Neural crest cell (in vitro differentiated cells): ENCODE measurements at places on chromosomes 5 and 9. TPM values are rescaled to one million over a fixed set of nuclear protein-coding genes. Genes with fewer than 3 reads are reported as not detected.

- DNase-seq: no peak
Measured at GRCh38 chr5:122283592-122283991, 28.4 kb upstream of the SNCAIP start.

- DNase-seq: no peak
Measured at GRCh38 chr5:16412556-16412955, 53.0 kb downstream of the ZNF622 start.

GRCh38 chr5:14650052-14650451, 14.5 kb upstream of the OTULIN start:
- no peak for DNase-seq

DNA sequence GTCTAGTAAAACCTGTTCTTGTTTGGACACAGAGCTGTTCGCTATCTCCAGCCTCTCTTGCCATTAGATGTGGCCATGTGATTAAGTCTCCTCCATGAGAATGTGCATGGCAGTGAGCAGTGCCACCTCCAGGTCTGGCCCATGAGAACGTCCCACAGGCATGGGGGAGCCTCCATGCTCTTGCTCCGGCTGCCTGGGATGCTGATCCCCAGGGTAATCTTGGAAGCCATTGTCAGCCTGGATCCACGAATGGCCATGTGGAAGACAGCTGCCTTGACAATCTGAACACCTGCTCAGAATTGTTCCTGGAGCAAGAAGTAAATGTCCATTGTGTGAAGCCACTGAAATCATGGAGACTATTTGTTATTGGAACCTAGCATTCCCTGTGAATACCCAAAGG, 83.5 kb downstream of the FSTL4 start:
- no peak for DNase-seq

GRCh38 chr5:65546141-65546540, 16.8 kb downstream of the CENPK start:
- DNase-seq: no peak

- no peak for DNase-seq
Measured at GRCh38 chr5:78922879-78923621, 62.1 kb downstream of the ARSB start.

DNA sequence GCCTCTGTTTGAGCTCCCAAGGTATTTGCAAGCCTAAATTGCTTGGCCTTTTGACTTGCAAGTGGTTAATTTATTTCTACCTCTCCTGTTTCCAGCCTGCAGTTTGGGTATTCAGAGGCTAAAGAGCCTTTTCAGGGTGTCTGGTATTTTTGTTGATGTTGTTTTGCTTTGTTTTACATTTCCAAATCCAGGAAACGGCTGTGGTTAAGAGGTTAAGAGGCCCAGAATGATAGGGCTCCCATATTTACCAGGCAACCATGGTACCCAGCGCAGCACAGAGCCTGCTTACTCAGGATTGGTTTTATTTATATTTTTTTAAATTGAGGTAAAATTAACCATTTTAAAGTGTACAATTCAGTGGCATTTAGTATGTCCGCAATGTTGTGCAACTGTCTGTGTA, 92.1 kb downstream of the PDZD2 start:
- no peak for DNase-seq

DNA sequence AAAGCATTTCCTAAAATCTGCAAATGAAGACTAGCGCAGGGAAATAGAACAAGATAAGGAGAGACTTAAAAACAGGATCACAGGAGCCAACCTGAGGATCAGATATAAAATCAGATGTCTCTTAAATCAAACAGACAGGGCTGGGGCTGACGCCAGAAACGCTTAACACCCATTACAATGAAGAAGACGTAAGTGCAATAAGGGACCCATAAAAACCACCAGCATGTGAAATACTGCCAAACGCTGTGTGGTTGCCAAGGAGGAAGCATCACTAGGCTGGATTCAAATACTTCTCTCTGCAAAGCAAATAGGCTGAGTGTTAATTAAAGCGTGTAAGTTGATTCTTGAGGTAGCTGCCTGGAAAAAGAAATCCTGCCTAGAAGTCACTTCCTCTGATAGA, 74.4 kb upstream of the ATP10B start:
- DNase-seq: no peak

DNA sequence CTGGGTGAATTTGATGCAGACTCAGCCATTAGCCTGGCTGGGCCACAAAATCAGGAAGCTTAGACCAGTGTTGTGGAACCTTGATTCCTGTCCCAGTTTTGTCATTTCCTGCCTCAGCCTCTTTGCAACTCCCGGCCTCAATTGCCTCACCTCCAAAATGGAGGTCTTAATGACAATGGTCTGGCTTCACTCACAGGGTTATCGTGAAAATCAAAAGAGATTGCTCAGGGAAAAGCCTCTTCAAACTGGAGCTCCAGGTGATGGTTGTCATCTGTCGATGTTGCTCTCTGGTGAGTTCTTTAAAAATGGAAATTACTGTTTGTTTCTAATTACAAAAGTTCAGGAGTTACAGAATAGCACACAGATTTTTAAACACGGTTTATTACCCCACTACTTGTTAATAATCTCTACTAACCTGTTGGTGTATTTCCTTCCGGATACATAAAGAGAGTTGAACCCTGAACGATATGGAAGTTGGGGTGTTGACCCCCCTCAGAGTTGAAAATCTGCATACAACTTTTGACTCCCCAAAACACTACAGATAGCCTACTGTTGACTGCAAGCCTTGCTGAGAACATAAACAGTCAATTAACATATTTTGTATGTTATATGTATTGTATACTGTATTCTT, 109.9 kb upstream of the CPEB4 start:
- no peak for DNase-seq

Gene ST8SIA4
- 3.6 and 5.9 TPM in 2 replicates for total RNA-seq

Gene BTNL3
- total RNA-seq: not detected in 2 replicates
